ENCODE measurements at places on chromosomes 3 and 15. TPM values are rescaled to one million over a fixed set of nuclear protein-coding genes. Genes with fewer than 3 reads are reported as not detected.

CISH gene
- total RNA-seq = 0.73 TPM

RLBP1 gene
- total RNA-seq = not detected

ABI3BP gene
- 21.2 TPM for total RNA-seq

EEF1AKMT4 gene
- 2.0 TPM for total RNA-seq

ATP13A4 gene
- 0.33 TPM for total RNA-seq

CLEC3B gene
- 12.1 TPM for total RNA-seq

VIPR1 gene
- total RNA-seq = not detected

DUOXA2 gene
- total RNA-seq = not detected

GATA2 gene
- 2.6 TPM for total RNA-seq

PRC1 gene
- total RNA-seq = 15.7 TPM

SLC51B gene
- 1.5 TPM for total RNA-seq

DLEC1 gene
- total RNA-seq = under 0.01 TPM

ZBTB20 gene
- total RNA-seq = 14.9 TPM

ZNF80 gene
- total RNA-seq = not detected

SGO1 gene
- 9.9 TPM for total RNA-seq

KLF13 gene
- 32.9 TPM for total RNA-seq

CD200R1 gene
- total RNA-seq = not detected

CRYGS gene
- 2.0 TPM for total RNA-seq

SERPINI2 gene
- total RNA-seq = not detected

SLCO3A1 gene
- 4.1 TPM for total RNA-seq

RTP3 gene
- total RNA-seq = not detected

KIF15 gene
- total RNA-seq = 1.3 TPM

DNAH12 gene
- total RNA-seq = under 0.01 TPM

P2RY14 gene
- total RNA-seq = not detected

MNS1 gene
- 3.9 TPM for total RNA-seq

EPM2AIP1 gene
- total RNA-seq = 28.7 TPM
